ENCODE measurements at places on chromosomes 6 and 20. TPM values are rescaled to one million over a fixed set of nuclear protein-coding genes. Genes with fewer than 3 reads are reported as not detected.

DNA sequence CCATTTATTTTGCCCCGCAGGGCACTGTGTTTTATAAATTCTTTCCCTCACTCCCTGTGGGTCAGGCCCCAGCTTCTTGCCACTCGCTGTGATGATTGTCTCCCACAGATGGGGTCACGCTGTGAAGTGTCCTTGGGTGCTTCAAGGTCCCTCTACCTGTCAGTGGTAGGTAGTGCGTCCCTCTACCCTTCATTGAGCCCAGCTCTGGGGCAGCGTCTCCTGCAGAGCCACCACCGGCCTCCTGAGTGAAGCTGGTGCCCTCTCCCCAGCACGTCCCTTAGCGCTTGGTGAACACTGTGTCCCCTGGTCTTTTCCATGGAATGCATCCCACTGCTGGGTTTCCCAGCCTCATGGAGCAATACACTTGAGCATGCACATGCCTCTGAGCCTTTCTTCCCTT lies 108.2 kb downstream of the NRN1 start:
- DNase-seq = no peak

GRCh38 chr6:1766654-1767053 lies 156.9 kb downstream of the FOXC1 start:
- no peak for DNase-seq

The ENPP5 gene
- polyA plus RNA-seq = 0.56 TPM

DNA sequence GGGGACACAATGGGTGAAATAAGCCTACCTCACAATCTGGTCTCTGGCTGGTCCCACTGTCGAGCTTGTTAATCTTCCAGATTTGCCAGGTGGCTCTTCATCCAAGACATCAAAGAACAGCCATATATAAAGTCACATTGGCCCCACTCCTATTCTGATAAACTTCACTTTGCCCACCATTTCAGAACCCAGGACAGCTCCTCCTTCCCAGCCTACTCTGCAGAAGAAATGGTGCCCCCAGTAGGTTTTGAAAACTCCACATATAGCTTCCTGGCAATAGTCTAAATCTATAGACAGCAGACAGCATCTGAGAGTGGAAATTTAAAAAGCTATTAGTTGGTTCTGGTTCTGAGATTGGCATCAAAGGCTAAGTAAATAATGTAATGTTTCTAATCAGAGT lies 143.1 kb upstream of the PCSK2 start:
- DNase-seq = no peak

- DNase-seq = no peak
These were observed 24.1 kb downstream of the KLHL32 start for GRCh38 chr6:96948631-96949030.

- no peak for DNase-seq
These were observed 36.6 kb downstream of the PTPN1 start for GRCh38 chr20:50546729-50547314.

- no peak for DNase-seq
These were observed 18.3 kb downstream of the CAPN11 start for GRCh38 chr6:44176762-44177509.

DNA sequence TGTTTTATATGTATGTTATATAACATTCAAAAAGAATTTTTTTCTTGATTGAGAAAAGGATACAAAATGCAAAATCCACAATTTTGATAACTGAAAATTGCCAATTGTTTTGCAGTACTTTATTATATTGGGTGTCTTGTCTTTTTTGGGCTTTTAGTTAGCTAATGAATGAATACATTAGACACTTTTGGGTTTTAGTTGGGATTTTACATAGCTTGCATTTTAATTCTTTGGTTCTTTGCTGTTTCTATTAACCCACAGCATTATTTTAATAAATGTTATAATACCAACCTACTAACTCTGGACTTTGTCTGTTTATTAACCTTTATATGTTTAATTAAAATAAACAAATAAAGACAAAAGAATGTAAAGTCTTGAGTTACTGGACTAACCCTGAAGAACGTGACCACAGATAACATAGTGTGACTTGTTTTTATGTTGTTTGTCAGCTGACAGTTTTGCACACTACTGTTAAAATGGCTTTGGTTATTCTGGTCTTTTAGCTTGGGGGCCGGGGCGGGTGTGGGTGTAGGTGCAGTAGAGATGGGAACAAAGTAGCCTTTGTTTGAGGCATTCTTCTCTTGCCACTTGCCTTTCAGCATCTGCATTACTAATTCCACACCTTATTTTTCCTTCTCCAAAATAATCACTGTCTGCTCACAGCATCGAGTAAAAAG lies 159.1 kb downstream of the QKI start:
- DNase-seq = no peak

DNA sequence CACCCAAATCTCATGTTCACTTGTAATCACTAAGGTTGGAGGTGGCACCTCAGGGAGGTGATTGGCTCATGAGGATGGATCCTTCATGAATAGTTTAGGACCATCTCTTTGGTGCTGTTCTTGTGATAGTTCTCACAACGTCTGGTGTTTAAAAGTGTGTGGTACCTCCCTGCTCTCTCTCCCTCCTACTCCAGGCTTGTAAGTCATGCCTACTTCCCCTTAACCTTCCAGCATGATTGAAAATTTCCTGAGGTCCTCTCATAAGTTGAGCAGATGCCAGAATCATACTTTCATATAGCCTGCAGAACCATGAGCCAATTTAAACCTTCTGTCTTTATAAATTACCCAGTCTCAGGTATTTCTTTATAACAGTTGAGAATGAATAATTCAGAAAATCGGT lies 16.6 kb downstream of the HLA-A start:
- DNase-seq = no peak

- no peak for DNase-seq
These were observed 10.2 kb upstream of the DNAJC5 start for GRCh38 chr20:63884506-63885263.

DNA sequence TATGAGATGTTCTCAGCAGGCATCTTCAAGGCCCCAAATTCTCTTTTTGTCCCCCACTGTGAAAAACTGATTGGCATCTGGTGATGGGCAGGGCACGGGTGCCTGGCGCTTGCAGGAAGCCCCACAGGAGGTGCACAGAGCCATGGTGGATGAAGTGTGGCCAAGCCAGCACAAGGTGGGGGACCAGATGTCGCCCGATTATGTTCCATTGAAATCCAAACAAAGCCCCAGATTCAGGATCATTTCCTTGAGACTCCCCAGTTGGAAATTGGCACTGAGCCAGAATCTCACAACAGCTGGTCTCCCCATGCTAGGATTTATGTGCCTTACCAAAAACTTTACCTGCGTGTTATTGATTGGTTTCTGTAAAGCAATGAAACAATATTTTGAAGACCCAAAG lies 186.1 kb downstream of the ADAT2 start:
- DNase-seq = no peak

The PHACTR1 gene
- polyA plus RNA-seq = 0.31 TPM

DNA sequence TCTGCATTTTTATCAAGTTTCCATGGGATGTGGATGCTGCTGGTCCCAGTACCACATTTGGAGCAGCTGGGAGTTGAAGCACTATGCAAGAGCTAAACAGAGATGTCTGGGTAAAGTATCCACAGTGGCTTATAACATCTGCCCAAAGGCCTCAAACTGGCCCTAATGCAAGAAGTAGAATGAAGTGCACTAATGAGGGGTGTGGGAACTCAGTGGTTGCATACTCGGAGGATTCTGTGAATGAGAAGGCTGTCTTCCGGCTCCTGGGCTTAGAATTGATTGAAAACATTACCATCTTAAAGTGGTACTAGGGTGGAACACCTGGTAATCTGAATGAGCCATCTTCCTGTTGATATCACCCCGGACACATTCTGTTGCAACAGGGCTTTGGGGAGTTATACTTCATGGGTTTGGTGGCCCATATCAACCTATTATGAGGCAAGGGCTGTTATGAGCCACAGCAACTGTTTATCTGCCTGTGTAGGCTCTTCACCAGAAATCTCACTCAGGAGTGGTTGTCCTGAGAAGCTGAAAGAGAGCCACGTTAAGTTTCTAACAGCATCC lies 54.7 kb upstream of the SNRPB2 start:
- no peak for DNase-seq

The FAM83D gene
- polyA plus RNA-seq = 2.6 TPM
